ENCODE measurements at places on chromosomes 3 and 15.

- no peak for DNase-seq
Observed at GRCh38 chr3:123790254-123791072, 93.7 kb downstream of the MYLK start.

- DNase-seq, result peak; percentile 89
Observed at GRCh38 chr3:171809861-171810628, at the start of gene PLD1. Gene PLD1, minus strand, starts transcription at chr3:171810483. Its CDS starts 72,432 bp downstream, at chr3:171738051.

GRCh38 chr15:43527016-43527801 lies 9.8 kb downstream of the MAP1A start:
- no peak for DNase-seq

DNA sequence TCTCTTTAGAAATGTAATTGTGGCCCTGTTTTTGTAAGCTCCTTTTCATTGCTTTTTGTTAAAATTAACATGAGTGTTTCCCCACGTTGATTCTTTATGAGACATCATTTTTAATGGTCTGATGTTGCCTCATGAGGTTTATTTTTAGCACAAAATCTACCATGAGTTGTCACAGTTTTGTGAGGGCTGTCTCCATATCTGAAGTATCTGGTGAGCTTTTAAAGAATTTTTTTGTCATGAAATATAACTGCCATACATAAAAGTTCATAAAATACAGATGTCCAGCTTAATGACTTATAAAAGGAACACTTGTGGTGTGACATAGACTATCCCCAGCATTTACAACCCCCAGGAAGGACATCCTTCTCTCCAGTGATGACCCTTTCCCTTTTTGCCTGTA lies 34.3 kb upstream of the CEMIP start:
- DNase-seq, result no peak

DNA sequence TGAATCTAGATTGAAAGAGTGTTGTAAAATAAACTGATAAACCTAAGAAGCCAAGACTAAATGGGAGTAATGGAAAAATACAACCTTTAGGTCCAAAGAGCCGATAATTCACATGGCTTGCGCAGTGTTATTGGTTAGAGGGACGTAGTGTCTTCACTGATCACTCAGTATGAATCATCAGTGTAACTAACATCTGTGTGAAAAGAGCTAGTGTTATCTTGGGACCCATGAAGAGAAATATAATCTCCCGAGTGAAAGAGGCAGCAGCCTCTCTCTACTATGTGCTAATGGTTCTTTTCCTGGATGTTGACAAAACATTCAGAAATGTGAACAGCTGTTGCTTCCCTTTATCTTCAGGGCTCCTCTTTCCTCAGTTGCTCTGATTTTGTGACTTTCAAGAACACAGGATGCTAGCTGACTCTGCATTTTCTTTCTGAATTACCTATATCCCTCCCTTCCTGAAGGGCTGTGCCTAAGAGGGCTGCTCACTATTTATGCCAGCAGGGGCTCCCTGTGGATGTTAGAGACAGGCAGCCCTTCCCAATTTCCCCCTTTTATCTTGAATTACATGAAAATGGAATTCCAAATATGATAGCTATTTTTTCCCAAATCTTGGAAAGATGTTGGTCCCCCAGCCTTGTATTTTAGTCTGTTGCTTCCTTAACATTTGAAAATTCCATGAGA lies 128.8 kb downstream of the GRM7 start:
- DNase-seq, result no peak

GRCh38 chr15:79168922-79169456 lies 78.4 kb upstream of the RASGRF1 start:
- no peak for DNase-seq

DNA sequence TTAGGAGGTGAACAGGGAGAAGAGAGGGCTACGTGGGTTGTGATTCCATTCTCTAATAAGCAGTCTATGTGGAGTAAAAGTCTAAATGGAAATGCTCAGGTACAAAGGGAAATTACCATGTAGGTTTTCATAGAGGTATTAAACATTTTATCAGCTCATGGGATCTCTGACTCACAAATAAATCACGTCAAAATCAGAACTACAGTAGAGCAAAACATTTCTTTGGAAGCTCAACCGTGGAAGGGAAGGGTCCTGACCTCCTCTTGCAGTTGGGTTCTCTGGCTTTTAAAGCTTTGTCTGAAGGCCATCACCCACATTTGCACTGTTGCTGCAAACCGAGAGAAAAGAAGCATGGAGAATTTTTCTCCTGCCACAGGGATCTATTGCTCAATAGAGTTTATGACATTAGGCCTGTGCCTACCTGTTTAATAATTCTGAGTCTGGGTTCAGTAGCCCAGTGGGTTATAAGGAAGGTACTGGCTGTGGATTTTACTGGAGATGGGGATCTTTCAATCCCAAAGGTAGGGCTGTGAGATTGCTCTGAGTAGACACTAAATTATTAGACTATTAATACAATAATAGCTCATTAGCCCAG lies 24.2 kb upstream of the PGPEP1L start:
- DNase-seq, result no peak

GRCh38 chr3:174355505-174355904 lies 503.6 kb upstream of the NAALADL2 start:
- no peak for DNase-seq
